ENCODE measurements at places on chromosomes 6 and 20. TPM values are rescaled to one million over a fixed set of nuclear protein-coding genes. Genes with fewer than 3 reads are reported as not detected.

DNA sequence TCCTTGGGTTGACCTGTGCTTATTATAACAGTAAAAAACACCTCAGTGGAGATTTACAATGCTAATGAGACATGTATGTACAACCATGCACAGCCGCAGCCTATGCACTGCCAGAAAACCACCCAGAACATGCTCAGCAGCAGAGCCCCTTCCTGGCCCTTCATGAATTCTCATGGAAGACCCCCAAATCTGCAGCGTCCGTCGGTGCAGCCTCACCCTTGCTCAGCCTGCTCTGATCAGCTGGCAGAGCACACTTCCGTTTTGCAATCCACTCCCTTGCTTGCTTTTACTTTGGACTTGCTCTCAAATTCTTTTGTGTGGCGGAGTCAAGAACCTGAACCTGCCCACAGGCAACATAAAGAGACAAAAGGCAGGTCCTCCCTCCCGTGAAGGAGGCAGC is 378.2 kb upstream of the SULF2 start:
- no peak for DNase-seq

DNA sequence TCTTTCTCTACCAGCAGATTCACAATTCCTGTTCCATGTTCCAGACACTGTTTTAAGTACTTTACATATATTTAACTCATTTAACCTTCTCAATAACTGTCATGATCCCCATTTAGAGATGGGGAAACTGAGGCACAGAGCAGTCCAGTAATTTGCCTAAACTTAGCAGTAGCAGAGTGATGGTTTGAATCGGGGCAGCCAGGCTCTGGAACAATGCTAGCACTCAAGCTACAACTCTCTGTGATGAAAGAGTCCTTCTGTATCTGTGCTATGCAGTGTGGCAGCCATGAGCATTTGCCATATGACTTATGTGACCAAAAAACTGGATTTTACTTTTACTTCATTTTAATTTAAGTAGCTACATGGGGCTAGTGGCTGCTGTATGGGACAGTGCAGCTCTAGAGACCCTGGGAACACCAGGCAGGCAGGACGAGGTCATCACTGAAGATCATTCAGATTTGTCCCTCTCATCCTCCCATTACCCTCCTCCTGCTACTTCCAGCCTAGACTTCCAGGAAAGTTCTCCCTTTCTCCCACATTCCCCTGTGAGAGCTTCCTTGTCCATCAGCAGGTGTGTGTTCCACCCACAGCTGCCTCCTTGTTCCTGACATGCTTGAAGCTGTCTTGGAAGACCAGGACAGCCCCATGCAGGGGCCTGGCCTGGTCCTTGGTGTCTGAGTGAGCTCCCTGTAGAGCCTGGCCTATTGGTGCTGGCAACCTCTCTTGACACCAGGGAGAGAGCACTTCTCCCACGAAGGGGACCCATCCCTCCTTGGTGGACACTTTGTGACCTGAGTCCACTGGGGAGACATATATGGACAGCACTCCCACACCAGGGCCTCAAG is 157.0 kb downstream of the MRPL14 start:
- no peak for DNase-seq

DNA sequence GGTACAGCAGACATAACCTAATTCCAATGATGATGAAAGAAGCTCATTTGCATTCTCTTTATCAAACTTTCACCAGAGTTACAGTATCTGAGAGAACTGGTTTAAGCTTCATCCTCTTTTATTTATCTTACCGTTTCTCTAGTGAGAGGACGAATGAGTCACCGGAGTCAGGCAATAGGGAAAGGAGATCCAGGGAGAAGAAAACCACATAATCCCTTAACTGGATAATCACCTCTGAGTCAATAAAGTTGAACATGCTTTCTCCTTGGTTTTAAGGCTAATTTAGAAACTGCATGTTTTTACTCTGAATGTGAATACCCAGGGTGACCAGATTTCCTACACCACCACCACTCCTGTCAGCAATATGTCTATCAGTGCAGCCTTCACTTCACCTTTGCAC is 313.7 kb upstream of the TBX18 start:
- no peak for DNase-seq

DNA sequence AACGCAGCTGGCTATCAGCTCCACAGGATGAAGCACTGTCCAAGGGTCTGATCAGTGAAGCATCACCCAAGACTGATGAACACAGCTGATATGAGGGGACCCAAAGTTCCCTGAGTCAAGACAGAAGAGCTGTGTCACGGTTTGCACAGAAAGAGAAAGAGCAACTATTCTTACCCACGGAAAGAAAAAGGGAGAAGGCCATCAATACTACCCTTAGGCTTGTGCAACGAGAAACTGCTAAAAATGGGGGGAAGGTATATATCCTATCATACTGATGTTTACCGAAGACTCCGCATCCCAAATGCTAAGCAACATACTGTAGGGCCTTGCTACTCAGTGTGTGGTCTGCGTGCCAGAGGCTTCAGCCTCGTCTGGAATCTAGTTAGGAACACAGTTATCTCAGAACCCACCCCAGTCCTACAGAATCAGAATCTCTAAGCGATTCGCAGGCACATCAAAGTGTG is 665 bp downstream of the FASTKD5 start:
- no peak for DNase-seq

GRCh38 chr20:42690842-42691437 is 498.8 kb downstream of the PTPRT start:
- DNase-seq, result no peak

DNA sequence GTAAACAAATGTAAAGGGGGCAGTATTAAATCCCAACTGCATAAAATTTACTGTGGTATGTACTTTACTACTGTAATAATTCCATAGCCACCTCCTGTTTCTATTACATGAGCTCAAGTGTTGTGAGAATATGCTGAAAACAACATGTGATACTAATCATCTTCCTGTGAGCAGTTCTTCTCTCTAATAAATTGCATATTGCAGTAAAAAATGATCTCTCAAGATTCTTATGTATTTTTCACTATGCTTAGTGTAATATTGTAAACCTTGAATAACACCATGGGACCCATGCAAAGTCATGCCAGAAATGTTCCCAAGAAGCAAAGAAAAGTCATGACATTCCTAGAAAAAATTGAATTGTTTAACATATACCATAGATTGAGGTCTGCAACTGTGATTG is 133.0 kb upstream of the ATXN1 start:
- DNase-seq, result no peak

- DNase-seq, result no peak
Observed at GRCh38 chr20:9025643-9026042, 43.2 kb upstream of the PLCB4 start.

DNA sequence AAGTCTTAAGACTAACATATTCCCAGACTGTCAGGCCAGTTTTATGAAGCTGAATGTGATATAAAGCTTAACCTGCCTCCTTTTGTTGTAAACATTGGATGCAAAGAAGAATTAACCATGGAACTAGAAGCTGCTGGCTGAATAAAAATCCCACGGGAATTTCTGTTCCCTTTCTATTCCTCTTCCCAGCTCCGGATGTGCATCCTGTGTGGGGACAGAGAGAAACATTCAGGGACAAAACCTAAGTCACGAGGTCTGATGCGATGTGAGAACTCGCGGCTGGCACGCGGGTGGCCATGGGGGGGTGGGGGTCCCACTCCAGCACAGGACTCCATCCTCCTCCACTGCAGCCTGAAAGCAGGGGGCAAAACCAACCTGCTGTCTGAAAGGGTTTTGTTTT is 32.2 kb downstream of the RAMACL start:
- no peak for DNase-seq

GRCh38 chr20:48684501-48685041 is 143.2 kb downstream of the PREX1 start:
- DNase-seq, result no peak

DNA sequence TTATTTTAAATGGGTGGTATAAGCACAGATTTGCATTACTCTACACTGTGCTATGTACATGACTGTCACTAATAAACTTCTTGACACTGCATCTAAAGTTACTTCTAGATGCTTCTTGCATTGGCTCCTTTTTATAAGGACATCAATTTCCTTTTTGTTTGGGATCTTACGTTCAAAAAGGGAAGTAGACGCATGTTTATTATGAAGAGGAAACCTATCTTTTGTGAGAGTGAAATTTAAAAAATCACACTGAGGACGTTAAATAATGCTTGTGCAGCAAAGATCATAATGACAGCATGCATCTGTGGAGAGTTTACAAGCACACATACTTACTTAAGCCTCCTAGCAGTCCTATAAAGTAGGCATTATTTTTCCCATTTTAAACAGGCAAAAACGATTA is 479.5 kb downstream of the CD83 start:
- DNase-seq, result no peak

- DNase-seq, result no peak
Observed at GRCh38 chr20:7493311-7493710, 446.9 kb downstream of the HAO1 start.

GRCh38 chr6:13190376-13190775 is 138.0 kb downstream of the TBC1D7 start:
- no peak for DNase-seq

DNA sequence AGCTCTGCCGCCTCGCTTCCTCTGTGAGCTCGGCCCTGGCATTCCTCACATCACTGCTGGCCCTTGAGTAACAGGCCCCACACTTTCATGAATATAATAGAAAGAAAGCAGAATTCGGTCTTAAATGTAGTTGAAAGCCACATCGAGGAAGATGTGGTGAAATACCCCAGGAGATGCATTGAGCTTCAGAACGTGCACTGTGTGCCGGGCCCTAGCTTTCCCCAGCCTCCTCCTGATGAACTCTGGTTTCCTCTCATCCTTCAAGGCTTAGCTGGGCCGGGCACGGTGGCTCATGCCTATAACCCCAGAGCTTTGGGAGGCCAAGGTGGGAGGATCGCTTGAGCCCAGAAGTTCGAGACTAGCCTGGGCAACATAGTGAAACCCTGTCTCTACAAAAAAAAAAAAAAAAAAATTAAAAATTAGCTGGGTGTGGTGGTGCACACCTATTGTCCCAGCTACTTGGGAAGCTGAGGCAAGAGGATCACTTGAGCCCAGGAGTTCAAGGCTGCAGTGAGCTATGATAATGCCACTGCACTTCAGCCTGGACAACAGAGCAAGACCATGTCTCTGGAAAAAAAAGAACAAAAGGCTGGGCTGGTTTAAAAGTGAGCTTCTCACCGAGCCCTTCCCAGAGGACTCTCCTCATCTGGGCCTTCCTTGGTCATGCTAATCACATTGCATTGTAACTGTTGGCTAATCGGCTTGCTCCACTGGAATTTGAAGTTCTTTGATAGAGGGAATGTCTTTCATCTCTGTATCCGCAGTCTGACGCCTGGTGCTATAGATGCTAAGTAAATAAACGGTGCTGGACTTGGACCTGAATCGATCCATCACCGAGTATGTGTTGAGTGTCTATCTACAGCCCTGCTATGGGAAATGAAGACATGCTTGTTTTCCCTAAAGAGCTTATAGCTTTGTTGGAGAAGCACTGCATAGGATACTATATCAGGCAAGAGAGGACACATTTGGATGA is 43.8 kb upstream of the FOXQ1 start:
- DNase-seq, result no peak

DNA sequence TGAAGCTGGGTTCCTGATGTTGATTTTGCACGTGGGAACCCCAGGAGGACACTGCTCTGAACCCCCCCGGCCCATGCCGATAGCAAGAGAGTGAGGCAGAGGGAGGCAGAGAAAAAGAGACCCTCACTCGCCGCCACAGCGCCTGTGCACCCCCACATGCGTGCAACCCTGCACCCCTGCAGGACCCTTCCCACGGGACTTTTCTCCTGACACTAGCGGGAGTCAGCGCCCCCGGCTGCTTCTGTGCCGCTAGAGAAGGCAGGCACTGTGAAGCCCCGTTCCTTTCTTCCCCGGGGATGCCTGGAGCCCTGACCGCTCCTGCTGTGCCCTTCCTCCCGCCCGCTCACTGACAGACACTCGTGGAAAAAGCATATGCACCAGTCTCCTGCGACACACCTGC is 67.4 kb downstream of the GMPR start:
- no peak for DNase-seq

GRCh38 chr6:113907102-113907815 is 50.1 kb downstream of the MARCKS start:
- no peak for DNase-seq

DNA sequence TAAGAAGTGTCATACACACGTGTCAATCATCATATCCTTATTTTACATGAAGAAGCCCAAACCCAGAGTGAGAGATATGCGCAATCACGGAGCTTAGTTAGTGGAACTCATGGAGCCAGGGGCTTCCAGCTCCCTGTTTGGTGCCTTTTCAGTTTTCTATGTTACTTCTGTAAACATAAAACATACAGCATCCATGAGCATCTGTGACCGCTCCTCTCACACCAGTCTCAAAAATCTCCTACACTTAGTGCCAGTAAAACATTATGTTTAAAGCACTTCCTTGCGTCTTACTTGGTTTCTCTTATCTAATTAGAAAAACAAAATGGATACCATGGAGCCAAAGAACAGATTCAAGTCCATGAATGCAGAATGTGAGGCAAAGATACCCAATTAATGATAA is 240.4 kb downstream of the SLC35F1 start:
- DNase-seq, result no peak

DNA sequence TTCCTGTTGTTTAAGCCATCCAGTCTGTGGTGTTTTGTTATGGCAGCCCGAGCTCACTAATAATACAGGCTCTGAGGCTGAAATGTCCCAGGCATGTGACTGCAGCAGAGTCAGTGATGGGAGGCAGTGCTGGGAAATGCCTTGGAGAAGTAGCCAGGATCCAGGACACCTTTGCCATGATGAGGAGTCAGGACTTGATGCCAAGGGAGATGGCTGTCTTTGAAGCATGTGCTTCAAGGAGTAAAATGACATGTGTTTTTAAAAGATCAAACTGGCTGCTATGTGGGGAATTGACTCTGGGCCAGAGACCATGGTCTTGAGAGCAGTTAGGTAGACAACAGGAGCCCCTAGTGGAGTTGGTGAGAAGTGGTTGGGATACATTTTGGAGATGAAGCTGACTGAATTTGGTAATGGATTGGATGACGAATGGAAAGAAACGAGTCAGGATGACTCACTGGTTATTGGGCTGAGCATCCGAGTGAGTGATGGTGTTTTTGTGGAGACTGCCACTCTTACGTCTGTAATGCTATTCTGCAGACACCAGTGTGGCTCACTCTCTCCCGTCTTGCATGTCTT is 322.2 kb downstream of the PLCB1 start:
- DNase-seq, result peak; percentile 48

DNA sequence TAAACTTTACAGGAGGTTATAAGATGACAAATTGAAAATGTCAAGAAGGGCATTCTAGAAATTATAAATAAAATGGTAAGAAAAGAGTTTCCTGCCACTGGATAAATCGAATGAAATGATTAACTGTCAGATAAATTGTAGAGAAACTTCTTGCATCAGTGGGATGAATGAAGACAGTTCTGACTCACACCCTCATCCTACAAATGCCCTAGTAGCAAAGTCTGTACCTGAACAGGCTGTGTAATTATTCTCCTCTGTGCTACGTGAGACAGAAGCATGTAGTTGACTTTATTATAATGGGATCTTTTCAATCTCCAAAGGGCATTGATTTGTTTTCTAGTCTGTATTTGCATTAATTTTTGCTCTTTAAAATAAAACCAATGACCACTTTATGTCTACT is 47.3 kb downstream of the IYD start:
- DNase-seq, result no peak

The C6orf141 gene
- total RNA-seq, result 1.1 TPM

The AHCY gene
- 189 TPM for total RNA-seq

The TAP1 gene
- total RNA-seq, result 191 TPM

The MUC22 gene
- total RNA-seq, result not detected

The PPP1R3G gene
- total RNA-seq, result 0.09 TPM

The STK4 gene
- total RNA-seq, result 164 TPM

The PRSS35 gene
- not detected for total RNA-seq

The PCMTD2 gene
- total RNA-seq, result 37.8 TPM
